SK-N-SH (cell line): ENCODE measurements at places on chromosomes 7 and 10. TPM values are rescaled to one million over a fixed set of nuclear protein-coding genes. Genes with fewer than 3 reads are reported as not detected.
A peak's percentile ranks its signal among the peaks of the same experiment; 100 is the strongest.

- H3K27me3 ChIP-seq: no peaks in the 10 kb centered on the region
- H3K4me1 ChIP-seq: no peaks in the 10 kb centered on the region
- DNase-seq: no peak
- H3K4me3 ChIP-seq: no peak overlapping the region
- no peaks in the 10 kb centered on the region for H3K36me3 ChIP-seq
Observed at GRCh38 chr10:26485150-26485941, 47.2 kb downstream of the APBB1IP start.

DNA sequence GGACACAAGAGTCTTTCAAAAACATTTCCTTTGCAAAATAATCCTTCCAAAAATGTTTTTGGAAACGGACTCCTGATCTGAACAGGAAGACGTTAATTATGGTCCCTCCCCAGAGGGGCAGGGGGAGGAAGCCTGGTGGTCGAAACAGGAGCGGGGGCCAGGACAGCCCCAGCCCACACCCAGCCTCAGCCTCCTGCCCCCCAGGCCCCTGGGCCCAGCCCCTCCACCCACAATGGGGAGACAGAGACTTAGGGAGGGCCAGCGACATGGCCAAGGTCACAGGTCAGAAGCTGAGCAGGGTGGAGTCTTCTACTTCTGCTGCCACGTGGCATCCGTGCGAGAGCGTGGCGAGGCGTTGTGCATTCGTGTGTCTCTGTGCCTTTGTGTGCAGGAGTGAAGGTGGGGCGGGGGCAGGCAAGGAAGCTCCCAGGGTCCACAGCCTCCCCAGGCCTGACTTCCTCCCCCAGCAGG, 14.0 kb upstream of the GRIFIN start:
- H3K36me3 ChIP-seq: no peaks in the 10 kb centered on the region
- no peaks in the 10 kb centered on the region for H3K27me3 ChIP-seq
- no peak overlapping the region for H3K4me3 ChIP-seq
- H3K4me1 ChIP-seq: peaks cover 14% of the 10 kb centered on the region; the same call in 1 of the 2 replicates
- no peak for DNase-seq
- no peak overlapping the region for H3K27ac ChIP-seq

DNA sequence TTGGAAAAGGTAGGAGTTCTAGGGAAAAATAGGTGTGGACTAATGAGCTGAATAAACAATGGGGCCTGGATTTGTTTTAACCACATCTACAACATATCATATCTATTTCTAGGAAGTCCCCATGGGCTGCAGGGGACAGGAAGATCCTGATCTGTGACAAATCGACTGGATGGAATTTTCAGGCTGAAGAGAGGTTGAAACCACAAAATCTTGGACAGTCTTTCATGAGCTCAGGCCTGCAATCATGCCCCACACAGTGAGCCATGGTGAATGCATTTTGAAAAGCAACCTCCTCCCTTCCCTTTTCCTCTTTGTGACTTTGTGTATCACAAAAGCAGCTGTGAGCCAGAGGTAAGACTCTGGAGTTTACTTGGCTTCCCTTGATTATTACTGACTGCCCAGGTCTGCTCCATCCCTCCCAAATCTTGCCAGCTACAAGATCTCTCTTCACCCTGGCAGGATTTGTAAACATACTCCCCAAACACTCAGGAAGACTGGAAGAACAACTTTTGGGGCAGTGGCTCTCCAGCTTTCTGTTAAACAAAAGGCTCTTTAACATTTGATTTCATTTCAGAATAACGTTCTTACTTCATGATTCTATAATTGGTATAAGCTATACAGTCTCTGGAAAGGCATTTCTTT, 66.4 kb downstream of the ASAH2B start:
- H3K4me3 ChIP-seq: no peak overlapping the region
- no peak for DNase-seq
- H3K27me3 ChIP-seq: no peaks in the 10 kb centered on the region; the same call in 1 of the 2 replicates

GRCh38 chr10:69327463-69328379, 49.4 kb downstream of the HK1 start:
- H3K27ac ChIP-seq: no peak overlapping the region
- H3K4me3 ChIP-seq: no peak overlapping the region
- DNase-seq: no peak
- H3K4me1 ChIP-seq: peaks cover 6% of the 10 kb centered on the region; the same call in 1 of the 2 replicates
- H3K27me3 ChIP-seq: no peaks in the 10 kb centered on the region
- no peaks in the 10 kb centered on the region for H3K36me3 ChIP-seq

DNA sequence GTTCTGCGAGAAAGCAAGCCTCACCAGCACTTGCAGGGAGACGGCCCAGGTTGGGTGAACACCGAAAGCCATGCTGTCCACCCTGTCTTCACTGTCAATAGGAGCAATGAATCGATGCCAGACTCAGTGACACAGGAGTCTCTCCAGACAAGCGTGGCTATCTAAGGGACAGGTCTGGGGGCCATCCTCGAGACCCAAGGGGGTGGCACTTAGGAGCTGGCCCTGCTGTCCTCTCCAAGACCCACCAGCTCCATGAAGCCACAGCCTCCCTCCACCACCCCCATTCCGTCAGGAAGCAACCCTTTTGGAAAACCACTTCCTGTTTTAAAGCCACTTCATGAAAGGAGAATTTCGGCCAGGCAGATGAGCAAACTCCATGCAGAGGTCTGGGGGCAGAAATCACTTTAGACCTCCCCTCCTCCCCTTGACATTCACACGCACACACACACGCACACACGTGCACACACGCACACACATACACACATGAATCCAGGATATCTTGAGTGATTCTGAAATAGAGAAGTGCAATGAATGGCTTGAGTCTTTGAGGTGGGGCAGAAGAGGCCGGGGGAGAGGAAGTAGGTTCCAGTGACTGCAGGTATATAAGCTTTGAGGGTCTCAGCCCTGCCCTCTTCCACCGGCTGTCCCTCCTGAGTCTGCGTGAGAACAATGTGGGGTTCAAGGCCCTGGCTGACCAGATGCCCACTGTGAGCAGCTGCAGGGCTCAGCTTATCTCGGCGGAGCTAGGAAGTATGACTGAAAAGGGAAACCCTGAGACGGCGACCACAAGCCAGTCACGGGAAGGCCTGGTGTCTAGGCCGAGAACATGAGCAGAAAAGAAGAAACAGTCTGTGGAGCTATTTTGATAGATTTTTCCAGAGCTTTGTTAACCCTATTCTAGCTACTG, 25.0 kb downstream of the RGS10 start:
- DNase-seq: no peak
- H3K27me3 ChIP-seq: no peaks in the 10 kb centered on the region
- peaks cover 6% of the 10 kb centered on the region; the same call in 1 of the 2 replicates for H3K36me3 ChIP-seq

- no peak overlapping the region for H3K4me3 ChIP-seq
- no peaks in the 10 kb centered on the region for H3K27me3 ChIP-seq
- DNase-seq: no peak
Observed at GRCh38 chr10:72746426-72747363, 54.8 kb downstream of the MCU start.

DNA sequence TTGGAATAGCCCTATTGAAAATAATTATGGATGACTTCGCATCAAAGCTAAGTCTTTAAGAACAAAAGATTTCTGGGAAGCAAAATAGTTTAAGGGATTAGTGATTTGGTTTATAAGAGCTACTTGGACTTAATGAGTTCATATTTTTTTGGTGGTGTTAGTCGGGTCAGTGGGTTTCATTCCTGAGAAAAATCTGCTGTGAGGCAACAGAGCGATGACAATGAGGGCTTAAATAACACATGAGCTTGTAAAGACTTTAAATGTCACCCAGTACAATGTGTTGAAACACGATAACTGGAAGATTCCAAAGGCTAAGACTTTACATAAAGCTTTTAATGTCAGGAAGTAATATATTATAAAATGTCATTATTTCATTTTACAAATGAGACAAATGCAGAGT, 178.8 kb downstream of the ARL4A start:
- no peaks in the 10 kb centered on the region for H3K36me3 ChIP-seq
- no peak overlapping the region for H3K27ac ChIP-seq
- no peak overlapping the region for H3K4me3 ChIP-seq
- H3K27me3 ChIP-seq: peaks cover 8% of the 10 kb centered on the region; the same call in 1 of the 2 replicates
- H3K4me1 ChIP-seq: no peaks in the 10 kb centered on the region

DNA sequence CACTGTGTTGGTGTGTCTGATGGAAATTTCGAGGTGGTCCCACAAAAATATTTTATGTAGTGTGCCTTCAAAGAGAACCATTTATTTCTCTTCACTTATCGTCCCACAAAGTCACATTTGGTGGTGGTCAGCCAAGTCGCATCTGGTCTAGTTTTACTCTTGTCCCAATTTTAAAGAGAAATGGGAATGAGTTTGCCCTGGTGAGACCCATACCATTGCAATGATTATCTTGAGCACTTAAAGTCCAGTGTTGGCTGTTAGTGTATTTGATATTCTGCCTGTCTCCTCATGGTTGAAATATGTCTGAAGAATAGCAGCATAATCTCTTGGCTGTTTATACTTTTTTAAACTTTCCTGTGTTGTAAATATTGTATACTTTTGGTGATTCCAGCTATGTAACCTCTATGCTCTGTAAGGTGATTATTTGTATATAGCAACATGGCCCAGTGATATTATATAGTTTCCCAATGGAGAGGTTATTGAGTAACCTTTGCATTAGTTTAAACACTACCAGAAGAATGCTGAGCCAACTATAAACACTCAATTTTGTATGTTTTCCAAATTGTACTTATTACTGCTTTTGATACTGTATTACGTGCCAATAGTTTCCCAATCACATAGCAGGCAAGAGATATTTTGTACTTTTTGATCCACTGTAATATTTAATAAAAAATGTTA, 172.2 kb downstream of the RTKN2 start:
- H3K36me3 ChIP-seq: peaks cover 36% of the 10 kb centered on the region
- no peak for DNase-seq
- no peaks in the 10 kb centered on the region for H3K27me3 ChIP-seq
- no peak overlapping the region for H3K4me3 ChIP-seq
- H3K27ac ChIP-seq: no peak overlapping the region

The NXPH1 gene
- not detected in 2 replicates for polyA plus RNA-seq

The NEUROG3 gene
- polyA plus RNA-seq: not detected in 2 replicates

DNA sequence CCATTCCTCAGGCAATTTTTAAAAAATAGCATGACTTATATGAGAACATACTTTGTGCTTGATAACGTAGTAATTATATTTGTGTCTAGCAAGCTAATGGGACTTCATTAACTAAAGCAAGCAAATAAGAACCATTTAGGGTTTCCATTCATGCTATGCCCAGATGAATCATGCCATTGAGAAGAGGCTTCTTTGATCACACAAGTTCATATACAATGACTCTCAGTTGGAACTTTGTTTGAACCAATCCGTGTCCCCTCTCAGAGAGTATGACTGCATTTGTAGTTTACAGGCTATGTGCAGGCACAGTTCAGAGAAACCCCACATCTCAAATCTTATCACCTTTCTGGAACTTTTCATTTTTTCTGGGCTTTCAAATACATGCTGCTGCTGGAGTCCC, 614.2 kb downstream of the KCNMA1 start:
- peak overlapping the region; percentile 99 for H3K27ac ChIP-seq
- DNase-seq: no peak
- H3K4me1 ChIP-seq: peaks cover 32% of the 10 kb centered on the region
- H3K4me3 ChIP-seq: no peak overlapping the region
- no peaks in the 10 kb centered on the region for H3K36me3 ChIP-seq

- H3K36me3 ChIP-seq: no peaks in the 10 kb centered on the region
- DNase-seq: peak; percentile 9
- no peaks in the 10 kb centered on the region for H3K27me3 ChIP-seq
- no peak overlapping the region for H3K4me3 ChIP-seq
- H3K27ac ChIP-seq: peak overlapping the region; percentile 75
- peaks cover 10% of the 10 kb centered on the region; the same call in 1 of the 2 replicates for H3K4me1 ChIP-seq
Observed at GRCh38 chr10:14397066-14397465, 66.3 kb upstream of the FRMD4A start.

DNA sequence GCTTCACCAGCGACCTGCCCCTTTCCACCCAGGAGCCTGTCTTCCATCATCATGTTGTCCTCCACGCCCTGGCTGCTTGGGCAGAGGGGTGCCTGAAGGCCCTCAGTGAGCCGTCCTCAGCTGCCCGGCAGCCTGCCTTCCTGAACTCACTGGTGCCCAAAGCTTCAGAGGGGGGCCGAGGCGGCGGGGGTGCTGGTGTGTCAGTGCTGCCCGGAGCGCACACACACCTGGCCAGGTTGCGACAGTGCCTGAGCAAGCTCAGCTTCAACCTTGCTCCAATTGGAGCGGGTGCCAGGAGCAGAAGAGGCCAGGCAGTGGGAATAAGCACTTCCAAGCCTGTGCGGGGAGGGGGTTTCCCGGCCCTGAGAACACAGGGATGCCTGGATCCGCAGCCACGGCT, 566.3 kb downstream of the INHBA start:
- H3K27ac ChIP-seq: no peak overlapping the region
- no peaks in the 10 kb centered on the region for H3K27me3 ChIP-seq
- no peak for DNase-seq
- H3K36me3 ChIP-seq: no peaks in the 10 kb centered on the region

GRCh38 chr10:97898429-97898828, 48.8 kb downstream of the GOLGA7B start:
- no peaks in the 10 kb centered on the region for H3K4me1 ChIP-seq
- no peak overlapping the region for H3K4me3 ChIP-seq
- no peak overlapping the region for H3K27ac ChIP-seq
- H3K27me3 ChIP-seq: peaks cover 15% of the 10 kb centered on the region; the same call in 1 of the 2 replicates
- H3K36me3 ChIP-seq: no peaks in the 10 kb centered on the region

DNA sequence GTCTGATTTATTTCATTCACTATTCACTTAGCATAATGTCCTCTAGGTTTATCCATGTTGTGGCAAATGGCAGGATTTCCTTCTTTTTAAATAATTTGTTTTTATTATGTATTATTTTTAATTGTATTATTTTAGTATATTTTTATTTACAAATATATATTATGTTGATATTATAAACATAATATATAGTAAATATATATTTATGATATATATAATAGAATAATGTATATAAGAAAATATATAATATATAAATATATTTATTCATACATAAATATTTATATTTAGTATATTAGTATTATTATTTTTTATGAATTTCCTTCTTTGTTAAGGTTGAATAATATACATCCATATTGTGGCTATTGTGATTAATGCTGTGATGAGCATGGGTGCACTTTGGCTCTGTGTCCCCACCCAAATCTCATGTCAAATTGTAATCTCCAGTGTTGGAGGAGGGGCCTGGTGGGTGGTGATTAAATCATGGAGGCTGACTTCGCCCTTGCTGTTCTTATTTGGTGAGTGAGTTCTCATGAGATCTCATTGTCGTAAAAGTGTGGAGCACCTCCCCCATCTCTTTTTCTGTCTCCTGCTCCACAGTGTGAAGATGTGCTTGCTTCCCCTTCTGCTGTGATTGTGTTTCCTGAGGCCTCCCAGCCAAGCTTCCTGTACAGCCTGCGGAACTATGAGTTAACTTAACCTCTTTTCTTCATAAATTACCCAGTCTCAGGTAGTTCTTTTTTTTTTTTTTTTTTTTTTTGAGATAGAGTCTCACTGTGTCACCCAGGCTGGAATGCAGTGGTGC, 52.3 kb upstream of the CYP2C18 start:
- H3K27me3 ChIP-seq: no peaks in the 10 kb centered on the region
- H3K36me3 ChIP-seq: no peaks in the 10 kb centered on the region
- no peaks in the 10 kb centered on the region for H3K4me1 ChIP-seq
- no peak for DNase-seq
- no peak overlapping the region for H3K27ac ChIP-seq
- no peak overlapping the region for H3K4me3 ChIP-seq

GRCh38 chr7:25851332-25852210, 300.4 kb upstream of the NFE2L3 start:
- DNase-seq: peak; percentile 81
- H3K36me3 ChIP-seq: no peaks in the 10 kb centered on the region
